ENCODE measurements at places on chromosomes 3 and 15.

DNA sequence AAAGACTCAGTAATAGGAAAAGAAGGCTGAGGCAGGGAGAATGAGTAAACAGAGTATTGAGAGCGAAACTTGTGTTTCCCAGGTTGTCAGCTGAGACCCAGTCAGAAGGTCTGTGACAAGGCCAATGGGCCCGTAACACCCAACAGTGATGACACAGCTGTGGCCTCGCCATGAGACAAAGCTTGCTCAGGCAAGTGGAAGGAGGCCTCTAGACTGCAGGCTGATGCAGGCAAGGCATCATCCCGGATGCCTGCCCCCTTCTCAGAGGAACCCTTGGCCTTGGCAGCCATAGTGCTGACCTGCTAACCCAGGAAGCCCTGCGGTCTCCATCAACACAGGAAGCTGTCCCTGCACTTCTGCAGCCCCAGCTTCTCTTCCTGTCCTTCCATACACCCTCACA is 15.4 kb downstream of the RAB6B start:
- DNase-seq: no peak

DNA sequence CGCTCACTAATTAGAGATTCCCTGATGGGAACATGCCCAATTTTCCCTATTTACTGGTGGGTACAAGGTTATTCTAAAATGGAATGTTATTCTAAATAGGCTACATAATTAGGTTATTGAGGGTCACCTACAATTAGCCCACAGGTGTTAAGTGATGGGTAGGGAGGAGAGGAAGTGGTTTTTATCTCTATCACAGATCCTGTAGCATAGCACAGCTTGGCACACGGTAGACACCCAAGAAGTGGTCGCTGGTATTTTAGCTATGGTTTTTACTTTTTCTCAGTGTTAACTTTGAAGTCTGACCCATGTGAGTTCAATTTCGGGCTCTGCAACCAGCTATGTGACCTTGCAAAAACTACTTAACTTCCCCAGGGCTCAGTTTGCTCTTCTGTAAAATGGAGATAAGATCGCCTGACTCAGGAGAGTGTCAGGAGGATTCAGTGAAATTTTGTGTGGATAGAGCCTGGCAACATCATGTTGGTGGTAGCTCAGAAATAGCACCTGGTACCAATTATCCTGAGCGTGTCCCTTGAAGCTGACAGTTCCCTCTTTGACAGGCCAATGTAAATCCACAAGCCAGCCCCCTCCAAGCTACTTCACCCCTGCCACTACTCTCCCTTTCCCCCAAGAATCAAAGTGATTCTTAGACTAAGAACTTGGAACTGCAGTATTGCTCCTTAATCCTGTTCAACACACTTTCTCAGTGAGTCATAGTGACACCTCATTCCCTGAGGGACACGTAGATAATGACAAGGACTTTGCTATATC is 8.7 kb upstream of the LMCD1 start:
- no peak for DNase-seq

DNA sequence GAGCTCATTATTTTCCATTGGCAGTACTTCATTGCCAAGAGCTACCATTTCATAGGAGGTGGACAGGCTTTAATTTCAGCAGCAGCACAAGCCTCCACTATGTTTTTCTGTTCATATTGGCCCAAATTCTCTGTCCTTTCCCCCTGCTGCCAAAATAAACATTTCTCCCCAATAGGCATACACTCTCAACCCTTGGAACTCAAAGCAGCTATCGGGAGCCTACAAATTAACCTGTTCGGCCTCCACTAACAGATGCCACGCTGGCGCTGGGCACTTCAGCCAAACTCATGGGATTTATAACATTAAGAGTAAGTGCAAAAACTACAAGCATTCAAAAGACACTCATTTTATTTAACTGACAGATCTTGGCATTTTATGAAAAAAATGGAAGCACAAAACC is 95.7 kb downstream of the NSUN3 start:
- DNase-seq: no peak

GRCh38 chr15:81375461-81375860 is 1.4 kb upstream of the TMC3 start:
- no peak for DNase-seq

DNA sequence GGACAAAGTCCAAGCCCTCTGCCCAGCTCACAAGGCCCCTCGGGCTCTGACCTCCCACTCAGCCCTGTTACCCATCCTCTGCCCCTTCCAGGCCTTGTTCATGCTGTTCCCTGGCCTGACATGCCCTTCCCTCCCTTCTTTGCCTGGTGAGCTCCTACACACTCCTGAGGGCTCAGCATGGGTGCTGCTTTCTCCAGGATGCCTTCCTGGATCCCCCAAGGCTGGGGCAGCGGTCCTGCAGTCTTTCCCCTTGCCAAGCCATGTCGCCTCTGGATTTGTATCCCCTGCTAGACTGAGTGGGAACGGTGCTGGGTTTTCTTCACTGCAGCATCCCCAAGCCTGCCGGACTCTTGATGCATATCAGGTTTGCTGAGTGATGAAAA is 35.9 kb downstream of the FAM3D start:
- DNase-seq: no peak

- no peak for DNase-seq
Measured at GRCh38 chr3:128804017-128804810, 75.2 kb upstream of the ACAD9 start.
